Left kidney (tissue), 8 donors: ENCODE measurements at places on chromosomes 16 and 17. TPM values are rescaled to one million over a fixed set of nuclear protein-coding genes. Genes with fewer than 3 reads are reported as not detected.
A peak's percentile ranks its signal among the peaks of the same experiment; 100 is the strongest.

Gene ZNF205
- 15.2 TPM for polyA plus RNA-seq

- DNase-seq: no peak
Measured at GRCh38 chr16:10972108-10972818, 27.9 kb downstream of the CLEC16A start.

- DNase-seq: no peak
Measured at GRCh38 chr16:3642397-3643094, 11.9 kb upstream of the DNASE1 start.

- DNase-seq: no peak
Measured at GRCh38 chr17:76485569-76485968, 15.7 kb downstream of the RHBDF2 start.

GRCh38 chr17:41264599-41264998 lies 579 bp upstream of the KRTAP9-6 start:
- DNase-seq: no peak

GRCh38 chr17:8226536-8227237 lies 16.3 kb upstream of the AURKB start:
- peak; percentile 93 for DNase-seq

Gene MT4
- polyA plus RNA-seq: not detected

DNA sequence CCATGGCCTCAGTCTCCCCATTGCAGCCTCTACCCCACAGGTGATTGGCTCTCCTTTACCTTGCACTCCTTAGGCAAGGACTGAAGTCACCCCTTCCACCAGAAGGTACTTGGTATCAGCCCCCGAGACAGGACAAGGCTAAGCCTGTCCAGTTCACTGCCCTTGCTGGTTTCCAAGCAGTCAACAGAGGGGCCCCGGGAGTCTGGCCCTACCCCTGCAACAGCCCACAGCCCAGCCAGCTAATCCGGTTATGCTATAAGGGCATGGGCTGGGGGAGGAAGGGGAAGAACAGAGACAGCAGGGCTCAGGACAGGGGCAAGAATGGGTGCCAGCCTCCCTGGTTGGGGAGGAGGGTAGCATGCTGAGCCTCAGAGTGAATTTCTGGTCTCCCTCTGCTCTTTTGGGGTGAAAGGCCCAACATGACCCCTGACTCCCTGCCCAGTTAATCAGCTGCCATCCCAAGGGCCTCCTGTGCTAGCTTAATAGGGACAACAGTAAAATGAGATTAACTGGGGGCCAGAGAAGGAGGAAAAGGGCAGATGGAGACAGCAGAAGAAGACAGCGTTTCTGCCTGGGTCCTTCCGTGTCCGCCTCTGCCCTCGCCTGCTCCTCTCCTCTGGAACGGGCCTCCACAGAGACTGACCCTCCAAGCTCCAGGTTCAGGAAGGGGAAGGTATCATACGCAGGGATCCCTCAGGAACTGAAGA lies 10.7 kb downstream of the DLG4 start:
- no peak for DNase-seq

- no peak for DNase-seq
Measured at GRCh38 chr17:36993227-36993626, 44.5 kb downstream of the AATF start.

GRCh38 chr17:60359415-60359814 lies 32.5 kb downstream of the USP32 start:
- DNase-seq: no peak

Gene ALDH3A1
- polyA plus RNA-seq: 1.2 TPM

GRCh38 chr17:61007980-61008379 lies 330.3 kb downstream of the BCAS3 start:
- no peak for DNase-seq

Gene ANKFN1
- 0.93 TPM for polyA plus RNA-seq

DNA sequence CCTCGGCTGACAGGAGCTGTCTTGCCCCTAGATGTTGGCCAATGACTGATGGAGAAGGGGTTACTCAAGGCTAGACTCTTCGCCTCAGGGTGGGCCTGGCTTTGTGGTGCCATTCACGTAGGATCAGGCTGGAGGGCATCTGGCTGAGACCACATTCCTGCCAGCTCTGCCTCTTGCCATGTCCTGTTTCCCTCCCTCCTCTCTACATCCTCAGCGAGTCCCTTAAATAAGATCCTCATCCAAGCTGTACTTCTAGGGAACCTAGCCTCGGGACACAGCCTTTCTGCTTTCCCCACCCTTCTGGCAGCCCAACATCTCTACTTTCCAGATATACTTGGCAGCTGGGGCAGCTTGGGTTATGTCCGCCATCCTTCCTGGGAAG lies 27.9 kb upstream of the EFCAB13 start:
- DNase-seq: no peak

Gene PIMREG
- 43.5 TPM for polyA plus RNA-seq

- no peak for DNase-seq
Measured at GRCh38 chr17:5286846-5287245, 4.8 kb downstream of the RABEP1 start.

Gene ABCA10
- polyA plus RNA-seq: 3.9 TPM

Gene ZBTB4
- polyA plus RNA-seq: 39.3 TPM

DNA sequence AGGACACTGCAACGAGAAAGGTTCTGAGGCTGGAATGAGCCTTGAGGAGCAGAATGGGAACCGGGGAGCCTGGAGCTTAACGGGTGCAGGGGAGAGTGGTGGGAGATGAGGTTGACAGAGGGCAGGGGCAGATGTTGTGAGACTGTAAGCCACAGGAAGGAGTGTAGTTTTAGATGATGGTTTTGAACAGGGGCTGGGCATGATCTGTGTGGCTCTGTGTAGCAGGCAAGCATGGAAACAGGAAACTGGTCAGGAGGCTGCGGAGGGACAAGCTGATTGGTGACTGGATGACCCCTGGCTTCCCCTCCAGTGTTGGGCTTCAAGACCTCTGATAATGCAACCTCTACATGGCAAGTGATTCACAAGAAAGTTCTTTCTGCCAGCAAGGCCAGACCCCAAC lies 1.4 kb upstream of the CNGB1 start:
- DNase-seq: no peak

GRCh38 chr16:2910441-2910969 lies 1.2 kb upstream of the FLYWCH1 start:
- no peak for DNase-seq

GRCh38 chr17:32281011-32281451 lies 15.4 kb downstream of the RHBDL3 start:
- no peak for DNase-seq

GRCh38 chr16:51166091-51166490 lies 15.0 kb upstream of the SALL1 start:
- no peak for DNase-seq

Gene VTN
- polyA plus RNA-seq: 20.5 TPM

Gene GAS2L2
- 0.08 TPM for polyA plus RNA-seq

Gene PGS1
- polyA plus RNA-seq: 52.6 TPM

- no peak for DNase-seq
Measured at GRCh38 chr16:2804728-2805127, 6.5 kb downstream of the PRSS41 start.

DNA sequence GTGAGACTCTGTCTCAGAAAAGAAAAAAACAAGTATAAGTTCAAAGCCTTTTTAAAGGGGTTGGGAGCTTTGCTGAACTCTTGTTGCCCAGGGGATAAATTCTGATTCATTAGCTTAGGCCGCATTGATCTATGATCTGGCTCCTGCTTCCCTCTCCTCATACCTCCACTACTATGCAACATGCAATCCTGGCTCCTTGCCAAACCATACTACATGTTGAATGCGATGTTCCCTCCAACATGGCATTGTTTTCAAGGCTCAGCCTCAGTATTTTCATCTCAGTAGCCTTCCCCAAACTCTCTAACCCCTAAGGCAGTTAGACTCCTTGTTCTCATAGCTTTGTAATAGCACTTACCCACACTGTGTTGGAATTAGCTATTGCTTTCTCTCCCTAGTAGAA lies 6.2 kb downstream of the REXO5 start:
- no peak for DNase-seq

Gene SPN
- polyA plus RNA-seq: 2.0 TPM

DNA sequence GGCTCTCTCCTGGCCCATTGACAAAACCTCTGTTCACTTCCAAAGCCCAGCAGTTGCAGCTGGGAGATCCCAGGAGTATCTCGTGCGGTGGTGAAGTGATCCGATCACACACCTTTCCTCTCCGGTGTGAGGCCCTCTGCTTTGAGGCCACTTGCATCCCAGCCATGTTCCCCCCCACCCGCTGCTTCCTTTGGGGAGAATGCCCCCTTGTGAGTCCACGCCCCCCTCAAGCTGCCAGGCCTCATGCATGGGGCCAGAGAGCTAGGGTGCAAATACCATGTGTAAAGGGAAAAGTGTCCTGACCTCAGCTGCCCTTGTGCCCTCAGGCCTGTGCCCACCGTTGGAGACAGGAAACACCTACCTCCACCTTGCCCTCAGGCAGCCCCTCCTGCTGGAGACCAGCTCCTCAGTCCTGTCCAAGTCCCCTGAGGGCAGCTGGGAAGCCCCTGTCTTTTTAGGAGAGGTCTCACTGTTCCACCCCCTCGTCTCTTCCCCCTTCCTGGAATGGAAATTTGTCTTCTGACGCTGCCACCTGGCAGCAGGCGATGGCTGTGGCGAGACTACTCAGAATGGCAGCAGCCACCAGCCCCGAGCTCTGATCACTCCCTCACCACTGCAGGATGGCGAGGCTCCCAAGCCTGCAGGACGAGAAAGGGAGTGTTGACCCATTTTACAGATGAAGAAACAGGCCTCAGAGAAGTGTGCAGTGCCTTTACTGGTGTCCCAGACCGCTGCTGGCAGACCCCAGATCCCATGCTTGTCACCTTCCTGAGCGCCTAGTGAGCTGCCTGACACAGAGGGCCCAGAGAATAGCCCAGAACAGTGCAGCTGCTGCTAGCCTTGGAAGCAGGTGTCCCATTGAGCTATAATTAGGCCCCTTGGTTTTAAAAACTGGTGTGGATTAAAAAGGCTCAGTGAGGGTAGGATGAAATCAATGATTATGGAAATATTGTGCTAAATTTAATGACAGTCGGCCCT lies 120.6 kb upstream of the CACNG5 start:
- no peak for DNase-seq

DNA sequence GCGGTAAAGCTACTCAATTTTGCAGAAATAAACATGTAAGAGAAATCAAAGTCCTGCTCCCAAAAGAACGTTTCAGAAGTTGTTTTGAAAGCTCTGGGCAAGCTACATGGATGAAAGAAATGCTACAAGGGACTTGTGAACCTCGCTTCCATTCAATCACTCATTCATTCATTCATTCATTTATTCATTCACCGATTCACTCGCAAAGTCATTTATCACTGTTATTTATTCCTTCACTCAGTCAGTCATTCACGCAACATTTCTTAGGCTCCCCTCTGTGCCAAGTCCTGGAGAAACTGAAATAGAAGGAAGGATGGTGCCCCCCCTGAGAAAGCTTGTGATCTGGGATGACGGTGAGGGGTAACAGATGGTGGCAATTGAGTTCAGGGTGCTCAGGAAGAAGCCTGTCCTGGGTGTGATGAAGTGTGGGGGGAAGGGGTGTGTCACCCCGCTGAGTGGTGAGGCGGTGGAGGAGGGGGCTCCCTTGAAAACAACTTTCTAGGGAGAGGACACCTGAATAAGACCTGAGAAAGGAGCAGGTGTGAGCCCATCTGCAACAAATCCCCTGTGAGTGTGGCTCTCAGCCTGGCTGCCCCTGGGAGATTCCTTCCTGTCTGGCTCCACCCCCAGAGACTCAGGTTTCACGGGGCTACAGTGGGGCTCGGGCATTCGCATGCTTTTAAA lies 36.3 kb upstream of the PRSS54 start:
- DNase-seq: no peak

Gene EVPLL
- polyA plus RNA-seq: 0.23 TPM

- peak; percentile 64 for DNase-seq
Measured at GRCh38 chr16:12515746-12516145, 287.9 kb downstream of the CPPED1 start.

Gene FOXF1
- polyA plus RNA-seq: not detected

Gene TERB1
- polyA plus RNA-seq: 0.12 TPM

Gene EPX
- polyA plus RNA-seq: 0.90 TPM

- DNase-seq: no peak
Measured at GRCh38 chr16:17949141-17949981, 387.2 kb downstream of the NPIPA8 start.

- DNase-seq: no peak
Measured at GRCh38 chr17:63365366-63366240, 80.5 kb downstream of the CYB561 start.

Gene SOST
- 30.9 TPM for polyA plus RNA-seq

- DNase-seq: peak; percentile 5
Measured at GRCh38 chr17:39270923-39271322, 45.2 kb upstream of the STAC2 start.

- DNase-seq: no peak
Measured at GRCh38 chr17:78423961-78424675, 45.7 kb downstream of the PGS1 start.

DNA sequence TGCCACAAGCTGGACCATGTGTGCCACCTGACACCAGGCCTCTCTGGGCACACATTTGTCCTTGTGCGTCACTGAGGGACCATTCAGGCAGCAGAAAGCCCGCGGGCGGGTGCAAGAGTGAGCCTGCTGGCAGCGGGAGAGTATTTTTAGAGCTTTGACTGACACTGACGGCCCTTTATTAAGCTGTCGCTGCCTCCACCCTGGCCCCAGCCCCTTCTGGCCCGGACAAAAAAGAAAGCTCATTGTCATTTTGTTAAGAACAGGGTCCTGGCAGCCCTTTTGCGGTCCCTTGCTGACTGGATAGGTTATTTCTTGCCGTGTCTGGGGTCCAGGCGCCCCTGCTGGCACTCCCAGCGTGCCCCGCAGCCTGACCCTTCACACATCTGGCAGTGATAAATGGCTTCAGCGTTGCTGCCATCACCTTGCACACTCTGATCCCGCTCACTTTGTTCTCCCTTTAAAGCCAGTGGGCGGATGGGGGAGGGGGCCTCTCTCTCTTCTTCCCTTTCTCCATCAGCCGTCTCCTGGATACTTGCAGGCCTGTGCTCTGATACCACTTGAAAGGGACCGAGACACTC lies 78.4 kb upstream of the NKD1 start:
- DNase-seq: peak; percentile 67

GRCh38 chr16:52521570-52521969 lies 25.4 kb downstream of the TOX3 start:
- DNase-seq: no peak

Gene PLLP
- polyA plus RNA-seq: 16.8 TPM

DNA sequence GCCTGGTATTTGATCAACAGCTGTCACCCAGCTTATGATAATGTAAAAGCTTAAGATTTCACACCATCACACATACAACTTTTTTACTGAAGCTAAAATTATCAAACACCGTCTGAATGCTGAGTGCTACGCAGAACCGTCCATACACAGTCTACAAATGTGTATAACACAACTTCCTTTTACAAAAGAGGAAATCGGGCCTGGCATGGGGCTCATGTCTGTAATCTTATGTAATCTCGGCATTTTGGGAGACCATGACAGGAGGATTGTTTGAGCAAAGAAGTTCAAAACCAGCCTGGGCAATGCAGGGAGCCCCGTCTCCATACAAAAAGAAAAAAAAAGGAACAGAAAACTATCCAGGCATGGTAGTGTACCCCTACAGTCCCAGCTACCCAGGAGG lies 19.6 kb upstream of the QRICH2 start:
- DNase-seq: no peak
